Fibroblast of skin of abdomen (primary cell): ENCODE measurements at places on chromosomes 6 and 20.
A peak's percentile ranks its signal among the peaks of the same experiment; 100 is the strongest.

DNA sequence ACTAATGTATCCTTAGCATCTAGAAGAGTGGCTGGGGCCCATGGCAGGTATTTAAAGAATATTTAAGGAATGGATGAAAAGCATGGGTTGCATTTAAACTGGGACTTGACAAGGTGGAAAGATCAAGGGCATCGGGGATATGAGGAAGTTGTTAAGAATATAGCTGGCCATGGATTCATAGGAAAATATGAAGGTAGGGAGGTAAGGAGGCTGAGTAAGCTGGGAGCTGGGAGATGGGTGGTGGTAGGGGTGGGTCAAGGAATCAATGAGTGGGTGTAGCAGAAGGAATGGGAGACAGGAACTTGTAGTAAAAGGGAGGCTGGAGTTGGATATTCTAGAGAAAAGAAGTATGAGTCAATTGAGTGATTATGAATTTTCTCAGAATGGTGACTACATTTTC lies 44.0 kb upstream of the MOCS1 start:
- no peak for DNase-seq

DNA sequence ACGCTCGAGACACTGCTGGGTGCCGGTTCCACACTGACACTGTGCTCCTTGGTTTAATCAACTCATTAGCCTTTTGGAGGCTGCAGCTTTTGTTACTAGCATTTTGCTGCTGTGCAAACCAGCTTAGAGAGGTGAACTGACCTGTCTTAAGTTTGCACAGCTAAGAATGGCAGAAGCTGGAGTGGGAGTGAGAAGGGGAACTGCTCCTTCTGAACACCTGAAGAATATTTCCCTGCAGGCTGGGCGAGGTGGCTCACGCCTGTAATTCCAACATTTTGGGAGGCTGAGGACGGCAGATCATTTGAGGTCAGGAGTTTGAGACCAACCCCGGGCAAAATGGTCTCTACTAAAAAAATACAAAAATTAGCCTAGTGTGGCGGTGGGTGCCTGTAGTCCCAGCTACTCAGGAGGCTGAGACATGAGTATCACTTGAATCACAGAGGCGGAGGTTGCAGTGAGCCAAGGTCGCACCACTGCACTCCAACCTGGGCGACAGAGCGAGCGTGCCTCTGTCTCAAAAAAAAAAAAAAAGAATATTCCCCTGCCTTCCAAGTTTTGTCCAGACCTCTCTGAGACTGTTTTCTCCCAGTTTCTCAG lies 5.0 kb downstream of the CEBPB start:
- no peak for DNase-seq

- no peak for DNase-seq
Measured at GRCh38 chr20:35807877-35808276, 36.1 kb downstream of the PHF20 start.

- no peak for DNase-seq
Measured at GRCh38 chr6:65161661-65162060, 545.4 kb downstream of the EYS start.

DNA sequence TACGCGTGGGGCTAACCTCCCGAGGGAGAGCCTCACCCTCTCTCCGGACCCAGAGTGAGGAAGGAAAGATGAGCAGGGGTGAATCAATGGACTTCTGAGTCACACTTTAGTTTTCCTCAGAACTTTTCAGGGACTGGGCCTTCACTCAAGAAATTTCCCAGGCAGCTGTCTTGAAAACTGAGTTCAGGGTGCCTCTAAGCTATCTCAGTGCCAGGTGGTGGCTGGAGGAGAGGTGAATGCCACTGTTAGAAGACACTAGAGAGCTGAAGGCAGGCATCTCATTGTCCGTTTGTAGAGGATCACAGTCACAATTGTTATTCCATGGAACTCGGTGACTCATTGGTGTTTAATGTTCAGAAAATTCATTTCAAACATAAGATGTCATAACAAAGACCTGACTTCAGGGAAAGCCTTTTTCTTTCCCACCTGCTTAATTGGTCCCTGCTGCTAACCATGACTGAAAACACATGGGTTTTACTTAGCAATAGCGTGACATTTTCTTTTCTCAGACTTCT lies 5.3 kb upstream of the SERPINB6 start:
- DNase-seq: peak; percentile 84

DNA sequence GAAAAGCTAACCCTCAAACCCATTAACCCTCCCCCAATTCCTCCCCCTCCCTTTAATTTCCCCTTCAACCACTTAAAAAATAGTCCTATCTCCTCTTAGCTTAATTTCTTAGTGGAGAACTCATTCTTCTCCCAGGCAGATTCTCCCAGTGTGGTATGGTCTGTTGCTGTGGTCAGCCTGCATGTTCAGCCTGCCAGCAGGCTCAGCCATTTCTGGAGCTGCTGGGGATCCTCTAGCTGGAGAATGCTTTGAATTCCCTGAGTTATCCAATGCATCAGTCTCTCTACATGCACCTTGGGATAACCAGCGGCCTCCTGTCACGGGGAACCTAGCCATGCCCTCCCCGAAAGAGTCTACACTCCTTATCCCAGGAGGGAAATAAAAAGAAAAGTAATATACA lies 375.4 kb upstream of the RSPO3 start:
- DNase-seq: peak; percentile 30

- peak; percentile 86 for DNase-seq
Measured at GRCh38 chr6:80793411-80793810, 686.9 kb downstream of the BCKDHB start.

DNA sequence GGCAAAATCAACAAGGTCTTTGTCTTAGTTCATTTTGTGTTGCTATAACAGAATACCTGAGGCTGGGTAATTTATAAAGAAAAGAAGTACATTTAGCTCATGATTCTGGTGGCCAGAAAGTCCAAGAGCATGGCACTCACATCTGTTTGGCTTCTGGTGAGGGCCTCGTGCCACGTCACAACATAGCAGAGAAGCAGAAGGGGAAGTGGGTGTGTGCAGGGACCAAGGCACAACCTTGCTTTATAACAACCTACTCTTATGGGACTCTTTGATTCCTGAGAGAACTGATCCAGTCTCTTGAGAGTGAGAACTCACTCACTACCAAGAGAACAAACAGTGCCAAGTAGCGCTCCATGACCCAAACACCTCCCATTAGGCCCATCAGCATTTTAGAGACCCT lies 25.4 kb downstream of the GABRR2 start:
- no peak for DNase-seq

DNA sequence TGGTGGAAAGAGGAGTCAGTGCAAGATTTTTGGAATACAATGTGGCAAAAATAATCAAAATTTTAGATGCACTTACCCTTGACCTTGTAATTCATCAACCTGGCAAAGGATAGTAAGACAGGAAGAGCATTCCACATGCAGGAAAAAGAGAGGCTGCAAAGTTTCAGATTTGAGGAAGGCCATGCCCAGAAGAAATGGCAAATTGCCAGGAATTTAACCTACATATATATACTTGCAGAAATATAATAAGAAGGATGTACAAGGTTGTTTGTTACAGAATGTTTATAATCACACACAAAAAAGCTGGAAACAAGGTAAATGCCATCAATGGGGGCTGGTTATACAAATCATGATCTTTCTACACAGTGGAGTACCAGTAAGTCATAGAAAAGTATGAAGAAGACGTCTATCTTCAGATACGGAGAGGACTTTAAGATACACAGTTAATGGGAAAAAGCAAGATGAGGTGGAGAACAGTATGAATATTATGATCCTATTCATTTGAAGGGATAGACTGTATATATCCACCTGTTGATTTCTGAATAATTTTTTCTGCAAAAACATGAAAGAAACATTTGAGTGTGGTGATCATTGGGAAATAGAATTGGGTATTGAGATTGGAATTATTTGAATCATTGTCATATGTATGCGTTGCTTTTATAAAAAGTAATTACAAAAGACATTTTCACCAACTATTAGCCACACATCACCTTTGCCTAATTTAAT lies 253.8 kb downstream of the TBC1D7 start:
- no peak for DNase-seq

- no peak for DNase-seq
Measured at GRCh38 chr6:45571159-45571558, 193.4 kb upstream of the SUPT3H start.

DNA sequence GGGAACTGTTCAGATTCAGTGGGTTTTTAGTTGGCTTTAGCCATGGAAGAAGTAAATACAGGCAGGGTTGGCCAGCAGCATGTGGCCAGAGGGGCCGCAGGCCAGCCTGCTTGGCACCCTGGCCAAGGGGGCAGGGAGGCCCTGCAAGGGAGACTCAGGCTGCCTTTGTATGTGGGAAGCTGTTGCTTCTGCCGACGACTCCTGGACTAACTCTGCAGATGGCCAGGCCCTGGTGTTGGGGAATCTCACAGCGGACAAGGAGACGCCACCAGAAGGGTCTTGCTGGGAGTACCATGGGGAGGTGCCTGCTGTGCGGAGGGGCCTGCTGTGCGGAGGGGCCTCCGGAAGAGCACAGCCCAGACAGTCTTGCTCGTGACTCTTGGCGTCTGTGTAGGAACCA lies 25.2 kb downstream of the PYGB start:
- no peak for DNase-seq

- DNase-seq: no peak
Measured at GRCh38 chr20:41204304-41205265, 67.2 kb downstream of the PLCG1 start.

DNA sequence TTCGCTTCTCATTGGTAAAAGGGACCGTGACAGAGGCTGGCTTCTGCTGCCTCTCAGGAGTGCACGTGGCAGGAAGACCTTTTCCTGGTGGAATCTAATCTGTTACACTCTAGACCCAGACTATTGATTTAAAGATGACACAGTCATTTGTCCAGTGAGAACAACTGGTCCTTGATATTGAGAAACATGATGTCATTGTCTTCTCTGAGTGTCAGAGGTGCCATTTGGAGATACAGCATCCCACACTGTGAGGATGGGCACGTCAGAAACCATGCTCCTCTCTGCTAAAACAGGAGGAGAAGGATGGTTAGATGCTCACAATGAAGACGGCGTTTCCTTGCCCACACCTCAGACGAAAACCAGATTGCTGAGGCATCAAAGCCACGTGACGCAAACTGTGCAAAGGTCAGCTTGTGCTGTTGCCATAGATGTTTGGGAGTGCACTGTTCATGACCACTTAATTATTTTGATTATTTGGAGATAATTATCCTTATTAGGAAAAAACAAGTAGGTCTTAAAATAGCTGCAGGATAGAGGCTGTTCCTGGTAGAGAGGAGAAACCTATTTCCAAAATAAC lies 169.0 kb downstream of the SMOC2 start:
- DNase-seq: no peak

DNA sequence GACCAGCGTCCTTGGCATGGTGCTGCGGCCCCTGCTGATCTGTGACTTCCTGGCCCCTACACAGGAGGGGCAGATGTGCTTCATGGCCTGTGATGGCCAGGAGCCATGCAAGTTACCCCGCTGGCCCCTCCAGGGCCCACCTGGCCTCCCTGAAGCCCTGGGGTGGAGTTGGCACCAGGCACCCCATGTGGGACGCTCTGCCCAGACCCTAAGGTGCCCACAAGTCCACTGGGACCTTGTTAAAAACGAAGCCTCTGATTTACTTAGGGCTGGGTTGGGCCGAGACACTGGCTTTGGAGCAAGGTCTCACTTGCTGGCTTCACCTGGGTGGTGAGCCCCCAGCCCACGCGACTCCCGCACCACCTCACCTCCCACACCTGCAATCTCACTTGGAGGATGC lies 139.0 kb downstream of the PHACTR3 start:
- DNase-seq: no peak

DNA sequence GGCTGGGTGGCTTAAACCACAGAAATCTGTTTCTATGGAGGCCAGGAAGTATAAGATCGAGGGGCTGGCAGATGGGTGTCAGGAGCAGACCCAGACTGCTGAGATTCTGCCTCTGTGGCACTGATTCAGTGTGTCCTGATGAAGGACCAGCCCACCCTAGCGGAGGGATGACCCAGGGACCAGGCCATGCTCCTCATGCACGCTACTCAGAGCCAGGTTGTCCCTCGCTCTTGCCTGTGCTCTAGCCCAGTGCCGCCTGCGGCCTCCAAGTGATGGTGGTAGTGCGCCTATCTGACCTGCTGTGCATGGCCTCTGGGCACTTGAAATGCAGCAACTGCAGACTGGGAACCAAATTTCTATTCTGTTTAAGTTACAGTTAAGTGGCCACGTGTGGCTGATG lies 13.1 kb upstream of the APMAP start:
- no peak for DNase-seq

- no peak for DNase-seq
Measured at GRCh38 chr6:134740027-134740373, 209.9 kb downstream of the ALDH8A1 start.

DNA sequence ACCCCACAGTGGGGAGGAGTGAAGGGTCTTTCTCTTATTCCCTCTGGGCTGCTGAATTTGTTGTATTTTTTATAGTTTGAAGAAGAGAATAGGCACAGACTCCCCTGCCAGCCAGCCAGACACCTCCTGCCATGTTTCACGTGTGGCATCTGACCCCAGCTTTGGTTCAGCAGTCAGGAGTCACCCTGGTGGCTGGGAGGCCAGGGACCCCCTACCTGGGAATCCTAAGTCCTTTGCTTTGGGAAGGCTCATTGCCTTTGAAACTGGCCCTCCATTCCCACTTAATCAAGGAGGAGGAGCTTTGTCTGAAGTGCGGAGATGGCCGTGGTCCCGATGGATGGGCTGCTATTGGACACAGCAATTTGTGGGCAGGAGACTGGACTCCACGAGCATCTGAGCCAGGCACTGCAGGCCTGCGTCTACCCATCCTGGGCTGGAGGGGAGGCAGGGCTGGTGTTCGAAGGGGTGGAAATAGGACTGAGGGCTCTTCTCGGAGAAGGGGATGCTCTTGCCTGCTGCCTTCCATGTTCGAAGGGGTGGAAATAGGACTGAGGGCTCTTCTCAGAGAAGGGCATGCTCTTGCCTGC lies 196.1 kb downstream of the DLL1 start:
- DNase-seq: no peak

GRCh38 chr20:62336329-62336728 lies 30.8 kb downstream of the LAMA5 start:
- no peak for DNase-seq

DNA sequence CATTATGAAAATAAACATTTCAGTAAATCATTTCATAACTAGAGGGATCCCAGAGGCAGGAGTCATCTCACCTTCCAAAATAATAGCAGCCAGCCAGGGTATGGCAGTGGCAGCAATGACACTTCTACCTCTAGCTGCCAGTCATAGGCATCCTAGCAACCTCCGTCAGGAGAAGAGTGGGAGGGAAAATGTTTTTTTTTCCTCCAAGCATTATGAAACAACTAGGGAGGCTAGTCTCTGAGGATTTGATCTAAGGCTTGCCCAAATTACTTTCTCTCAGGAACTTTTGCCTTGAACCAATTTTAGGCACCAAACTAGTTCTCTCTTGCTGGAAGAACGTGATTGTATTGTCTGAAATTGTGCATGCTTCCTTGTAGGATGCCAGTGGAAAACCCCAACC lies 208.7 kb upstream of the PREP start:
- DNase-seq: no peak

DNA sequence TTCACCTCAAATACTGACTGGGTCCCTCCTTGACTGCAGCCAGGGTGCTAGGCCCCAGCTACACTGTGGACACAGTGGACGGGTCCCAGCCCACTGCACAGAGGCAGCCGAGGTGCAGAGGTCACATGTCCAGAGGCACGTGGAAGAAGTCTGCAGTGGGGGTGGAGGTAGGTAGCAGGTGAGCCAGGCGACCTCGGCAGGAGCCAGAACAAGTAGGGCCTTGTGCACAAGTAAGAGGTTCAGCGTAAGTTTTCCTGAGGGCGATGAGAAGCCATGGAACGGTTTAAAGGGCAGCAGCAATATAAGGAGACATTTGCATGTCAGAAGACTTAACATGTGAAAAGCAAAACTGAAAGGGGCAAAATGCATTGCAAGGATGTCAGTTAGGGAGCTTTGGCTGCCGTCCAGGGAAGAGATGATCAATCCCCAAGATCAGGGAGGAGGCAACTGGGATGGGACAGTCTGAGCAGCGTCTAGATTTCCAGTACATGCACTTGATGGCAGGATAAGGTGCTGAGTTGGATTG lies 49.7 kb upstream of the SNX9 start:
- DNase-seq: no peak
